ENCODE measurements at places on chromosomes 4 and X. TPM values are rescaled to one million over a fixed set of nuclear protein-coding genes. Genes with fewer than 3 reads are reported as not detected.

The LONRF3 gene
- total RNA-seq: 17.4 TPM

The FAM193A gene
- 48.1 TPM for total RNA-seq

The ARSD gene
- 21.6 TPM for total RNA-seq

The SYTL4 gene
- total RNA-seq: 0.85 TPM

The IGBP1 gene
- 39.4 TPM for total RNA-seq

The GBA3 gene
- not detected for total RNA-seq

The ESX1 gene
- not detected for total RNA-seq

The CCKAR gene
- not detected for total RNA-seq

The PPEF1 gene
- 0.49 TPM for total RNA-seq

The MXRA5 gene
- total RNA-seq: not detected

The HTN3 gene
- total RNA-seq: not detected

The NPY1R gene
- not detected for total RNA-seq

The TMEM187 gene
- total RNA-seq: 4.3 TPM

The SPOCK3 gene
- not detected for total RNA-seq

The PPP4R3C gene
- not detected for total RNA-seq

The MAGEC1 gene
- not detected for total RNA-seq

The CLNK gene
- 1.1 TPM for total RNA-seq

The HDX gene
- total RNA-seq: 2.2 TPM

The HNRNPH2 gene
- 52.9 TPM for total RNA-seq

The RRH gene
- total RNA-seq: 0.24 TPM

The FRMD7 gene
- not detected for total RNA-seq

The IL15 gene
- total RNA-seq: 7.8 TPM

The HPSE gene
- total RNA-seq: 2.6 TPM

The SPANXC gene
- not detected for total RNA-seq

The PPP1R2C gene
- total RNA-seq: 0.72 TPM

The SH3RF1 gene
- 1.6 TPM for total RNA-seq

Data from natural killer cell (primary cell).